ENCODE measurements at places on chromosomes 5 and 9.

DNA sequence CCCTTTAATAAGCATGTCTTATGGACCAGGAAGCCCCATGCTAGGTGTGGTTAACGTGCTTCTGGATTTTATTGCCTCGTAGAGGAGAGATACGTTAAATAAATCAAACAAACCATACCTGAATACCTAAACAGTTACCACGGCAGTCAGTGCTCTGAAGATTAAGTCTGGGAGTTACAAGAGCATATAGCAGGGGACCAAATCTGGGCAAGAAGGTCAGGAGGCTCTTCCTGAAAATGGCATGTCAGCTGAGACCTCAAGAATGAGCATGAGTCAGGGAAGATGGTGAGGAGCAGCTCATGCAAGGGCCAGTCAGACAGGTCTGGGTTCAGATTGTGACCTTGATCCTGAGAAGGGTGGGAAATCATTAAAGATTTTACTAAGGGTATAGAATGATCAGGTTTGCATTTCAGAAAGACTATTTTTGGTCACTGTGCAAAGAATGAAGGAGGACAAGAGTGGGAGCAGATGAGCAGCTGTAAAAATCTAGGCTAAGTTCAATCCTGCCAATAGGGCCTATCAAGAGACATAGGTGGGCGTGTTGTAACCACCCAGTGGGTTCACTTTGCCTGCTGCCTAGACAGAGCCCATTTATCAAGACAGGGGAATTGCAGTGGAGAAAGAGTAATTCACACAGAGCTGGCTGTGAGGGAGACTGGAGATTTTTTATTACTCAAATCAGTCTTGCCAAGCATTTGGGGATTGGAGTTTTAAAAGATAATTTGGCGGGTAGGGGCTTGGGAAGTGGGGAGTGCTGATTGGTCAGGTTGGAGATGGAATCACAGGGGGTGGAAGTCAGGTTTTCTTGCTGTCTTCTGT, 4.8 kb upstream of the ZNF366 start:
- no peak for DNase-seq

DNA sequence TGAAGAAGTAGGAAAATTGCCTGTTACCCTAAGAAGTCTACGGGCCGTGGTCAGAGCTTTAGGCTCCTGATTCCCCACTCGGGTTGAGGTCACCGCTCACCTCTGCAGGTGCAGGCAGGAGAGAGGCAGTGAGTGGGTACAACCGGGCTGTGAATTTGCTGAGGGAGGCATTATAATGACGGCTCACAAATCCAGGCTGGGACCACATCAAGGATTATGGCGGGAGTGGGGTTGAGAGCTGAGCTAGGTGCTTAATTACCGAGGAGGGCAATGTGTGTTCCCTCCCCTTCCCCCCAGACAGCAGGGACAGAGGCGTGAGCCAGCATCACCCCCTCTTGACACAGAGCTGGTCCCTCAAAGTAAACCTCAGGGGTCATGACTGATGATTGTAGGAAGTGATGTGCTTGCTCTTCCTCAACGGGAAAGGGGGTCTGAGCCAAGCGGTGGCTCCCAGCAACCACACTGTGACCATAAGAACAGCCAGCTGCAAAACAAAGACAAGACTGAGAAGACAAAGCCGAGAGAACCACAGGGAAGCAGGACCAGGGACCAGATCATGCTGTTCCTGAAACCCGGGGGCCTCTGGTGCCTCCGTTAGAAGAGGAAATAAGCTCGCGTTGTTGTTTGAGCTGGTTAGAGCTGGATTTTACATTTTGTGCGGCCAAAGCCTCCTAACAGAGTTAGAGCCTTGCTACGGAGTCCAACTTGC, 77.7 kb downstream of the OLFM1 start:
- no peak for DNase-seq

DNA sequence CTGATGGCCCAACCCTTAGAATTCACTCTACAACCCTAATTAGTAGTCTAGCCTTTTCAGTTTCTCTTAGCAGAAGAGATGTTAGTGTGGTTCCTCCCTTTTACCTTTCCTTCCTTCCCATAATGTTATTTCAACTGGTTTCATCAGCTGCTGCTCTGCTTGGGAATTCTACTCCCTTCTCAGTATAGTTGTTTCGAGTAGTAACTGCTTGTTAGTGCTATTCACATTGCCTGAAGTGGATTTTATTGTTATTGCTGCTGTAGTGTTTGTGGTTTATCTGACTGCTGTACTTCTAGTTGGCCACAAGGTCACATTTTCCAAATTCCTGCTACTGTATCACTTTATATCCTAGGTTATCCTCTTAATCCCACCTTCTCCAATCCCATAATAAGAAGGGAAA, 29.7 kb downstream of the SMIM15 start:
- DNase-seq: no peak

DNA sequence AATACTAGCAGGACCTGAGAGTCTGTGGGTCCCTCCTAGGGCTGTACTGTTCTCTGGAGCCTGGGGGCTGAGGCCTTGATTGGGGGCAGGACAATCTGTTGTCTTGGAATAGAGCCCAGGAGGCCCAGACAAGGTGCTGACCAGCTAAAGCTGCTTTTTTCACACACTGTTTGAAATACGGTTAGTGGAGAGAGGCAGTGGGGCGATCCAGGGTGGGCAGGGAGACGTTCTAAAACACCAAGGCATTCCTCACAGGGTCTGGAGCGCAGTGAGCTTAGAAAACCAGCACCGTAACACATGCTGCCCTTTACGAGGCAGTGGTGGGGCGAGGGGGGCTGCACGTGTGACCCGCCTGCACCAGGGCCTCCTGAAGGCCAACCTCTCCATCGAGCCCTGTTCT, 55.1 kb downstream of the EHMT1 start:
- DNase-seq: no peak

DNA sequence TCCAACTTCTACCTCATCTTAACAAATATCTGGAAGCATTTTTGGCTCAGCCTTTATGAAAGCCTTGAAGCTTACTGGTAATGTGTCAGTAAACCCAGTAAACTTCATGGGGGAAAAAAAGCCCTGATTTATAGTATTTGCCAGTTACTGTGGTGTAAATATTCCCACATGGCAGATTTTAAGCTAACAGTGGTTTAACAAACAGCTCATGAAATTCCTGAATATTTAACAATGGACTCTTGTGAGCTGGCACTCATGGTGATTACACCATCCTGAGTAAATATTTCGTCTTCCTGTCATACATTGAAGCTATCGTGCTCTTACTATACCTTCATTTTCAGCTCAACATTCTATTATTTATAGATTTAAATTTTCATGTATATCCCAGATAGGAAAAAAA, 57.0 kb upstream of the ACOT12 start:
- DNase-seq: no peak

GRCh38 chr5:115472271-115473025, 72.1 kb downstream of the FEM1C start:
- no peak for DNase-seq

GRCh38 chr9:18319918-18320445, 154.0 kb upstream of the ADAMTSL1 start:
- DNase-seq: no peak

DNA sequence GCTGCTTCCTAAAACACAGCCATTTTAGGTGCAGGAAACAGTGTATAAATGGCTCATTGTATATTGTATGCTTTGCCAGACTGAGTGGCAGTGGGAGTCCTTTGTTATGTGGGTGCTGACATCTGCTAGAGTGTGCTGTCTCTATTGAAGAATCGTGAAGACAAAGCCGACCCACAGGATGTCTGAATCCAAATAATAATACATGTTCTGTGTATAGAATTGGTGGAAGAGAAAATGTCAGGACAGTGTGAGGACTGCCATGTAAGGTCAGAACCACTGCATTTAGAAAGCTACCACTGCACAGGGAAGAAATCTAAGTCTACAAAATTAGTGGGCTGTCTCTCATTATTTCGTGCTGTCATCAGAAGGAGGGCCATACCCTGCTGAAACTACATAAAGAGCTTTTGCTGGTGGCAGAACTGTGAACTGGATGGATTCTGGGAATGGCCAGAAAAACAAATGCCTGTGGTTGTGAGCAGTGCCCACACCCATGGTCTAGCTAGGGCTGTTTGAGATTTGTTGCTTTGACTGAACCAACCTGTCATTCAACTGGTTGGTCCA, 2.5 kb downstream of the IL7R start:
- no peak for DNase-seq

DNA sequence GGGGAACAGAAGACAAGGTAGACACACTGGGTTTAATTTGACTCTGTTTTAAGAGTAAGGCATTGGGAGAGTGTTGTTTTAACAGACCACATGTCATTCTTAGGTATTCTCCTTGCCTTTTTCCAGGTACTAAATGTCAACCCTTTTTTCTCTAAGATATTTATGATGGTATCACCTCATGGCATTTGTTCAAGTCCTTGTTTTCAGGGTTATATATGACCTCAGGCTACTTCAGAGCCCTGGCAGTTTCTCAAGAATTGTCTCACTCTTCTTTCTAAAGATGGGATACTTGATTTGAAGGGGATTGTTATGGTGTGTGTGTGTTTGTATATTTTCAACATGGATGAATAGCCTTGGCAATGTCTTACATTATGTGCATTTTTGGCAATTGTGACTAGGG, 131.1 kb upstream of the ACTBL2 start:
- DNase-seq: no peak

Measured in activated CD8-positive, alpha-beta memory T cell treated with anti-CD3 and anti-CD28 coated beads for 48 hours (primary cell).